ENCODE measurements at places on chromosomes 16 and 17. TPM values are rescaled to one million over a fixed set of nuclear protein-coding genes. Genes with fewer than 3 reads are reported as not detected.

DNA sequence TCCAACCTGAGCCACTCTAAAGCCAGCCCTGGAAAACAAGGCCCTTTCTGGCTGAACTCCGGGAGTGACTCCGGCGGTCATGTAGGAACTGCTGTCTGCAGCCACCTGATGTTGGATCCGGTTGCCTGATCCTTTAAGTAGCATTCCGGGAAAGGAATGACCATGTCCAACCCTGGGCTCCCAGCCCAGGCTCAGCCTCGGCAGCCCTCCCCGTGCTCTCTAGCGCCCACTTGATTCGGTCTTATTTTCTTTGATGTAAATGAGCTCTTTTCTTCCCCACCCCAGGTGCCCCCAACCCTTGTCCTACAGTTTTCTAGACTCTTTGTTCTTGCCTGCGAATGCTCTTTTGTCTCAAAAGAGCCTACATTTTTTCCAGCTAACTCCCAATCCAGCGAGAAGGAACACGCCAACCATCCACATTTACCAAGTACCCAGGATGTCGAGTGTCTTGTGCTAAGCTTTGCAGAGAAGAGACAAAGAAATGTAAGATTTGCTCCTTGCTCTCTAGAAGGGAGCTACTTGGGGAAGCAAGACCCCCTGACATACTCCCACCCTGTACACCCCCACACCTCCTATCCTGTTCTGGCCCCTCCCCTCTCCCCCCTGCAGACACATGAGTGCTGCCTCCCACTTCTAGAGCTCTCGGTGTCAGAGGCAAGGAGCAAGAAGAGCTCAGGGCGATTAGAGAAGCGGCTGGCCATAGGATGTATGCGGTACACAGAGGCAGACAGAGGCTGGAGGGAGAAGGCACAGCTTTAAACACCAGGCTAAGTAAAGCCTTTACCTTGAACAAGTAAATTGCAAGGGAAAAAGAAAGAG, 53.8 kb downstream of the COG7 start:
- no peak for DNase-seq

GRCh38 chr16:79776243-79776847, 175.8 kb upstream of the MAF start:
- peak; percentile 41 for DNase-seq

DNA sequence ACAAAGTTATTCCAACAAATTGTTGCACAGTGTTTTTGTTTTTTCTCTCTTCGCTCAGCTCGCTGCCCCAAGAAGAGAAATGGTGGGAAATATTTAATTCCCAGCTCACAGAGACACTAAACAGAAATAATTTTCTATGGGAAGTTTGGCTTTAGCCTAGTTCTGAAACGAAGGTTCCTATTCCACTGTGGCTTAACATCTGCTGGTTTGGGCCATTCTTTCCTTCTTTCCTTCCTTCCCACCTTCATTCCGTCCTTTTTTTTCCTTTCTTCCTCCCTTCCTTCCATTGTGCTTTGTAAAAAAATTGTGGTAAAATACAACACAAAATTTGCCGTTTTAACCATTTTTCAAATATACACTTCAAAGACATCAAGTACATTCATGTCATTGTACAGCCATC, 393.5 kb upstream of the SOX9 start:
- no peak for DNase-seq

- no peak for DNase-seq
Measured at GRCh38 chr17:260944-261343, 79.5 kb upstream of the DOC2B start.

DNA sequence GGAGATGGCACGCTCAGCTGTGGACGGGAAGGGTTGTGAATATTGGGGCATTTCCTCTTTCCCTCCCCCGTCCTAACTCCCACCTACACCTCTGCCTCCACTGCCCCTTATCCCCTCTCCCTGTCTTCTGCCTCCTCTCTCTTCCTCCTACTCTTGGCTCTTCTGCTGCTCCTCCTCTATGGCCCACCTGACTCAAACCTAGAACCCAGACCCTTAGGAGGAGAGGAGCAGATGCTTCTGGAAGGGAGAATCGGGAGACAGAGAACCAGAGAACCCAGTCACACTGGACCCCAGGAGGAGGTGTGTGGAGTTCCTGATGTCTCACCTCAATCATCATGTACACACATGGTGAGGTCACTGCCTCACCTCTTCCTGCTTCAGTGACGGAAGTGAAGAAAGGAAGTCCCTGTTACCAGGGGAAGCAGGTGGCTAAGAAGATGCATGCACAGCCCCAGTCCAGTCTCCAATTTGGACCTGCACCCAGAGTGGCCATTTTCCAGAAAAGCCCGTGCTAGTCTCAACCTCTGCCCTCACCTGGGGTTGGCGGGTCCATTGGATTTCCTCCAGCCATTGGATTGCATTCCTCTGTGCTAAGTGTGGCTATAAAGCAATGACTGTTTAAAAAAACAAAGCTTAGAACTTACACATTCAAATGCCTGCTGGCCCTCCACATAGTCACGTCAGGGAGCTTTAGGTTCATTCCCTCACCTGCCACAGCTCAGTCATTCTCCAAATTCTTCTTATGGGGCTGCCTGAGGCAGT, 4.0 kb downstream of the RNF222 start:
- peak; percentile 84 for DNase-seq

DNA sequence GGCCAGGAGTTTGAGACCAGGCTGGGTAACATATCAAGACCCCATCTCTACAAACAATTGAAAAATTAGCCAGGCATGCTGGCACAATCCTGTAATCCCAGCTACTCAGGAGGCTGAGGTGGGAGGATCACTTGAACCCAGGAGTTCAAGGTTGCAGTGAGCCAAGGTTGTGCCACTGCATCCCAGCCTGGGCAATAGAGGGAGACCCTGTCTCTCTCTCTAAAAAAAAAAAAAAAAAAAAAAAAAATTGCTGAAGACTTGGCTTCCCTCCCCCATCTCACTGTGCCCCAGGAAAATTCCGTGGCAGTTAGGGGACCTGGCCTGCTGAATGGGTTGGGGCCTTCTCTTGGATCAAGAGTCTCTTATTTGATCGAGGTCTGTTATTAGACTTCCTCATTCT, at the start of gene ODF4:
Gene ODF4 (plus strand): TSS at position 301 of the 400 bp plus-strand sequence. CDS start 212 bp downstream, outside the sequence.
- no peak for DNase-seq

- DNase-seq: peak; percentile 78
Measured at GRCh38 chr17:17151541-17151940, 54.6 kb downstream of the PLD6 start.

DNA sequence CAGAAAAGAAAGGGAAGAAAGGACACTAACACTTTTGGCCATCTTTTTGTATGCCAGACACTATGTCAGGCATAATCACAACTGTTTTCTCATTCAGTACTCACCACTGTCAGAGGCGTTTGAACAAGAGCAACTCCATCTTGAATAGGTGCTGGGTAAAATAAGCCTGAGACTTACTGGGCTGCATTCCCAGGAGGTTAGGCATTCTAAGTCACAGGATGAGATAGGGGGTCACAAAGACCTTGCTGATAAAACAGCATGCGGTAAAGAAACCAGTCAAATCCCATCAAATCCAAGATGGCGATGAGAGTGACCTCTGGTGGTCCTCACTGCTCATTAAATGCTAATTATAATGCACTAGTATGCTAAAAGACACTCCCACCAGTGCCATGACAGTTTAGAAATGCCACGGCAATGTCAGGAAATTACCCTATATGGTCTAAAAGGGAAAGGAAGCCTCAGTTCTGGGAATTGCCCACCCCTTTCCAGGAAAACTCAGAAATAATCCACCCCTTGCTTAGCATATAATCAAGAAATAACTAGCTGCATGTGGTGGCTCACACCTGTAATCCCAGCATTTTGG, 14.9 kb upstream of the LYRM9 start:
- DNase-seq: no peak

DNA sequence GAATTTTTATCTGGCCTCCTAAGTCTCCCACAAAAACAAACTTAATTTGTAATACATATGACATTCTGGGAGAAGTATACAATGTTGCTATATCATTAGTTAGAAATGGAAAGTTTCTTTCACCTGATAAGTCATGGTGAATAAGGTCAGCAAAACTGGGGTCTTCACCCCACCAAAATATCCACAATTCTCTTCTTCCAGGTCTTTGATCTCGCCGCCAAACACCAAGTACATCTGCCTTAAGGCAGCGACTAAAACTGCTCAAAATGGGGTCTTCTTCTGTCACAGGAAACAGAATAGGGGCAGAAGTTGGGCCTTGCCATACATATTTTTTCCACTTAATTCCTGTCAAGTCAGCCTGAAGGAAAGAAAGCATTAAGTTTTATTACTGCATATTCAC, 2.1 kb downstream of the MED13 start:
- DNase-seq: no peak

GRCh38 chr16:68247932-68248331, 2.8 kb downstream of the PLA2G15 start:
- DNase-seq: no peak

- DNase-seq: no peak
Measured at GRCh38 chr17:42779936-42780850, at the start of gene WNK4. TSS of gene WNK4 (plus strand) at chr17:42780610. CDS start at chr17:42780699, 89 bp downstream.

DNA sequence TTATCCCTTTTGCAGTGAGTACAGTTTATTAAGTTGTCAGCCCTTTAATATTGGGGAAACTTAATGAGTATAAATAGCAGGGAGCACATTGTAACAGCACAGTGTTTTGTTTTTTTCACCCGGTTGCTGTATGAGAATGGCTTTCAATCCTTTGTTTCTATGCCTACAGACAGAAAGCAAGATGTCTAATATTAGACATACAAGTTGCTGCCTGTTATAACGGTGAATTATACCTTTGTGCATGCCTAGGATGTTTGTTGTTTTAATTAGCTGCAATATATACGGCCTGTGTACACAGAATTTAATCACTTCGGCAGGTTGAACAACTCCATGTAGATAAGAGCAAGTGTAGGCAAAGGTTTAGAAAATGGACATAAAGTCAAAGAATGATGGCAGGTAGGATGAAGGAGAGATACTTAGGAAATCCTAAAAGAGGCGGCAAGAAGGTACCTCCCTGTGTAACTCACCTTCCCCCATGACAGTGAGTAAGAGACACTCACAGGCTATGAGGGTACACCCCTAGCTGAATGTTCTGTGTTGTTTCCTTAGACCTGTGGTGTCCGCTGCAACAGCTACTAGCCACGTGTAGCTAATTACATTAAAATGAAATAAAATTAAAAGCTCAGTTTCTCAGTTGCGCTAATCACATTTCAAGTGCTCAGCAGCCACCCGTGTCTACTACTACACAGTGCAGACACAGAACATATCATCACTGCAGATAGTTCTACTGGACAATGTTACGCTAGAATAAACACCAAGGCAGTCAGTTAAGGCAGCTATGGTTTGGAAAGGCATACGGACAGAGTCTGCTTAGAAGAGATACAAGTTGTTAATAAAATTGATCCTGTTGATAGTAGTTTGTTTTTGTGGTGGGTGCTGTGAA, 10.9 kb downstream of the SLC7A6OS start:
- peak; percentile 58 for DNase-seq

- peak; percentile 74 for DNase-seq
Measured at GRCh38 chr17:6244796-6245195, 174.6 kb downstream of the WSCD1 start.

GRCh38 chr17:58487589-58488427, at the start of gene HSF5:
TSS of gene HSF5 (minus strand) at chr17:58488408. CDS start at chr17:58488274, 134 bp downstream.
- no peak for DNase-seq

- DNase-seq: no peak
Measured at GRCh38 chr16:83393196-83393981, 414.4 kb upstream of the HSBP1 start.

DNA sequence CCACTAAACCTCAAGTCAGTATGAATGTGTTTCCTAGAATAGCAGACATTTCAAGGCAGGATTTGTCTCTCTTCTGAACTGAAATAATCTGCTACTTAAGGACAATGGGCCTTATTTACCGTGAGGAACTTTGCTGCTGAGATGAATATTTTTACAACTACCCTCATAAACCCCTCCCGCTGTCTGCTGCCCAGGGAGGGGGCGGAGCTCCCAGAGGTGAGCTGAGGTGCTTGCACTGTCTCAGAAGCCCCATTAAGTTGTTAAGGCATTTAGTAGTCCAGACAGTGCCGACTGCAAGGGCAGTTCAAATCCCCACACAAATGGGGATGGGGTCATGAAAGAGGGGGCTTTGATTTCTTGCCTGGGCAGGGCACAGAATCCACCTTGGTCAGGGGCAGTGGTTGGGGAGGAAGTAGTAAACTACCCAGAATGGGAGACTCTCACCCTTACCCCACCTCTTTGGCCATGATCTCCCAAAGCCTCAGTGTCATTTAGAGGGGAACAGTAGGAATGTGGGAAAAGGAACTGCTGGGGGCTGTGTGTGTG, 19.2 kb downstream of the HNF1B start:
- DNase-seq: no peak

- no peak for DNase-seq
Measured at GRCh38 chr16:23931199-23931598, 95.4 kb downstream of the PRKCB start.

Gene PLD6
- total RNA-seq: 4.3 TPM

- no peak for DNase-seq
Measured at GRCh38 chr16:24098896-24099295, 157.2 kb upstream of the CACNG3 start.

- peak; percentile 53 for DNase-seq
Measured at GRCh38 chr17:79988185-79988971, 47.3 kb downstream of the TBC1D16 start.

DNA sequence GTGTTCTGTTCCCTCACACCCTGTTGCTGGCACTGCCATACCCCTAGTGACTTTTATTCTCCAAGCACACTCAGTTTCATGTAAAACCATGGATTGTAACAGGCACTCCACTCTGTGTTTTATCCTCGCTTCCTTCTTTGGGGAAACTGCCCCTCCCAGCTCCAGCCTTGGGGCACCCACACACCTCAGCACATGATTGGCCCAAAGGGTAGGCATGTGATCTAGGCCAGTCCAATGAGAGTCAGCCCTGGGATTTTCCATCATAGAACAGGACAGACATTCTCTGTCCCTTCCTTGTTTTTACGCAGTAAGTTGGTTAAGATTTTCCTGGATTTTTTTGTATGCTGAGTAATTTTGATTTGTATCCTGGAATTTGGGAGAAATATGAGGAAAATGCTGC, 115.4 kb downstream of the C16orf95 start:
- no peak for DNase-seq

DNA sequence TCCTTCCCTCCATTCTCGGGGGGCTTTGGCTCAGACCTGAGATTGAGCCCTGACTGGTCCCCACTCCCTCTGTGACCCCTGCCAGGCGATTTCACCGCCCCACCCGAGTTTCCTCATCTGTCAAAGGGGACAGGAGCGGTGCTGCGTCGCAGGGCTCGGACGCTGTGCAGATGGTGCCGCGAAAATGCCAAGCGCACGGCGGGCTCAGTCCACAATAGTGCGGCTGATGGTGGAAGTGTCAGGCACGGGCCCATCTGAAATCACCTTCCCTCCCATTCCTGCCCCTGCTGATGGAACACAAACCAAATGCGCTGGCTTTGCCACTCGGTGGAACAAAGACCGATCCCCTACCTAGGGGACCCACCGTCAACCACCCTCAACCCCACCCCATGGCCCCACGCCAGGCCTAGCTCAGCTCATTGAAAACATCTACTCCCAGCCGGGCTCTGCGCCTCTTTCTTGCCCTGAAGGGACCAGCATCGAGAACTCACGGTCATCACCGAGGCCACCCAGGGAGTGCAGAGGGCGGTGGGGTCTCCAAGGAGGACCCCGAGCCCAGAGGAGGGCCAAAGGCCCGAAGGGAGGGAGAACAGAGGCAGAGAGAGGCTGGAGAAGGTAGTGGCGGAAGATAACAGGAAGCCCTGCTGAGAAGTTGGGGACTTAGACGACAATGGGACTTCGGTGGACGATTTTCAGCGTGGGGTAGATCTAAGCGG, 1.4 kb downstream of the CARHSP1 start:
- no peak for DNase-seq
